Cerebellar nuclear complex (tissue), 1 donor: ENCODE measurements at places on chromosomes 11 and 22.

DNA sequence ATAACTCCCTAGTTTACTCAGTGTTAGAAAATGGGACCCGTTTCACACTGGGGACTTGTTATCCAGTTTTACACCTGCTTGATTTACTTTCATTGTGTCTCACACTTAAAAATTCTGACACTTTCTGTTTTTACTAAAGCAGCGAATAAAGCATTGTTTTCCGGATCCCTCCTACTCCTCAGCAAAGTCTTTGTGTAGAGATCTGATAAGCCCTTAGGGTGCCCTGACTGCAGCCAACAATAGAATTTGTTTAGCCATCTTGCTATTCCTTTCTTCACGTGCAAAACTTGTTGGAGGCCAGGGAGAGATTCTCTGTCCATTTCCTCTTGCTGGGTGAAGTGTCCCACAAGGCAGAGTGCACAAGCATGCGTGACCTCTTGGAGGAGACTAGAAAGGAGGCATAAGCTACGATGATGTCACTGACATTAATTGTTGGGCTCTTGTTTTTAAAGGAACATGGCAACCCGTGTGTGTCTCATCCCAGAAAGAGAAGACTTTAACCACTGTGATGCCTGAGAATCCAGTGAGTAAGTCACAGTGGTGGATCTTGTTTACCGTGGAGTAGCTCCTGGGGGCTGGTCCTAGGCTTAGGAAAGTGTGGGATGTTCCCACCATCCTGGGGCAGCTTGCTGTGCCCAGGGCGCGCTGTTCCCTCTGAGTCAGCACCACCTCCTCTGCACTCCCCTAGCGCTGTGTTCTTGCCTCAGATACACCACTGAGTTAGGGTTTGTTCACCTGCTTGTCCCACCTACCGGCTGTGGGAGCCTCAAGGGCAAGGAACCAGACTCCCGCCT lies 27.7 kb downstream of the MICAL2 start:
- no peak for DNase-seq

DNA sequence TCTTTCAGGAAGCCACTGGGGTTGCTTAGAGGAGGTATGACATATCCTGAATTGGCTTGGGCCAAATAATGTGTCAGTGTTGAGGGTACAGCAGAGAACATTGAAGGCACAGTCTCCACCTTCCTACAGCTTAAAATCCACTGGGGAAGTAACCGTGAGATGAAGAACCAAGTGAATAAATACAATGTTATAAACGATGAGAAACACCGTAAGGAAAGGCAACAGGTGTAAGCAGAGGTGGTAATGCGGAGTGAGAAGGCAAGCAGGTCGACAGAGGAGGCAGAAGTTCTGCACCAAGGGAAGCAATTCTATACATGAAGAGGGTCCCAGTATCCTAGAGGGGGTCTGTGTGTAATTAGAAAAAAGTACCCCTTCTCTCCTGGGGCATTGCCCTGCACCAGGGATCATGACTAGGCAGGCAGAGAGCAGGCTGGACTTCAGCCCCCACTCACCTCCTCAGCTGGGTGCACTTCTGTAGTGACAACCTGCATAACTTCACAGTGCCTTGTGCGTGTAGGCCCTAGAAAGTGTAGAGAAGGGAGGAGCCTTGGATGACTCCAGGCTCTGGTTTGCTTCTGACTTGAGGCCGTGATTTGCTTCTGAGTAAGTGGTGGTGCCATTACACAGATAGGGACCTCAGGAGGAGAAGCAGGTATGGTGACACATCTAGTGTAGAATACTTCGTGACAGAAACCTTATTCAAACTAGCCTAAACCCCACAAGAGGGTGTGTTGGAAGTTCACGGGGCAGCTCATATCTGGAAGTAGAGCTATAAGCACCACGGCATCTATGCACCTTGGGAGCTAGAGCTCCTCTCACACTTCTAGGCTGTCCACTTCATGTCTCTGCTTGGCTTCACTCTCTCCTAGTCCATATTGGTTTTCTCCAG lies 4.9 kb downstream of the MYOD1 start:
- no peak for DNase-seq

DNA sequence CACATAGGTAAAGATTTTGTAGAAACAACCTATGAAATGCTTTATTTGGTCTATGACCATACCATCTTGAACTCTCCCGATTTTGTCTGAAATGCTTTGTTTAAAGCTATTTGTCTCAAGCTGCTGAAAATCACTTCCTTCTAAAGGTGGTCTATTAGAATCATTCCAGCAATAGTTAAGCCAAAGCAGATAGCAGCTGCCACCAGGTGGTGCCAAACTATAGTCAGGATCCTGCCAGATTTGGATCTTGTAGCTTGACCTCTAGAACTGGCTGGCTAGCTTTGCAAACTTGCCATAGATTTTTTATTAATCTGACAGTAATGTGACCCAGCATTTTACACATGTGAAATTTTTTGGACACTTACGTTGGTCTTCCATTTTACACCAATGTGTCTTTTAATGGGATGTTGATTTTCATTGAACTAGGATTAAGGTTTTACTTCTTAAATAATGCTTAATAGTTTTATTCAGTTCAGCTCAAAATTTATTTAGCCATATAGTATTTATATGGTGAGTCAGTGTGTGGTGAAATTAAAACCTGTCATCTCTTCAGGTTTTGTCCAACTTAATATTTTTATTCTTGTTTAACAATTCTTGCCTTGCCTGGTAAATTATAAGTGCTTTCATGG lies 19.7 kb downstream of the CTR9 start:
- DNase-seq, result no peak

- DNase-seq, result no peak
Measured at GRCh38 chr11:116636341-116636929, 136.4 kb downstream of the BUD13 start.

GRCh38 chr11:119472186-119472855 lies 49.3 kb upstream of the THY1 start:
- no peak for DNase-seq

GRCh38 chr11:12675951-12676711 lies 1.9 kb downstream of the TEAD1 start:
- no peak for DNase-seq

DNA sequence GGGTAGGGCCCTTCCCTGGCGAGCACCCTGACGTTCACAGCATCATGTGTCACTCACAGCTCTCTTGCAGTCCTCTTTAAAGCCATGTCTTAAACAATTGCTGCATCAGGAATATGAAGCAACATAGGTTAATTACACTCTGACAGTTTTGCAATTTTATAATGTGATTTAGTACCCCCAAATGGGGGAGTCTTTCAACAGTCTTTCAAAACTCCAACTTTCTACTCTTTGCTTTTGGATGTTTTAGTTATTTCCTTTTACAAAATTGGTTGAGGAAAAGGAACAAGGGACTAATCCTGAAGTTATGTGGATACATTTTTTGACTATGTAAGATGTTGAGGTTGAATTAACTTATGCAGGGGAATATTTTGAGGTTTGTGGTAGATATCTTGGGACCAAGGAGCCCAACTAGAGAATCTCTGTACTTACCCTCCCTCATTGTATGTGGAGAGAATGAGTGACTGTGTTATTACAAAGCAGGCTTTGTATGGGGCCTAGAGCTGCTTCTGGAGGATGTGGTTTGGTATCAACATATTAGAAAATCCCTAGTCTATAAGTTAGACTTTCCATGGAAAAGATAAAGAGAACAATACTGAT lies at the start of gene MMP8:
Gene MMP8, minus strand, starts transcription at position 51 of the 597 bp plus-strand sequence. CDS start 99 bp downstream, outside the sequence.
- DNase-seq, result no peak
